ENCODE measurements at places on chromosomes 3 and 15.

DNA sequence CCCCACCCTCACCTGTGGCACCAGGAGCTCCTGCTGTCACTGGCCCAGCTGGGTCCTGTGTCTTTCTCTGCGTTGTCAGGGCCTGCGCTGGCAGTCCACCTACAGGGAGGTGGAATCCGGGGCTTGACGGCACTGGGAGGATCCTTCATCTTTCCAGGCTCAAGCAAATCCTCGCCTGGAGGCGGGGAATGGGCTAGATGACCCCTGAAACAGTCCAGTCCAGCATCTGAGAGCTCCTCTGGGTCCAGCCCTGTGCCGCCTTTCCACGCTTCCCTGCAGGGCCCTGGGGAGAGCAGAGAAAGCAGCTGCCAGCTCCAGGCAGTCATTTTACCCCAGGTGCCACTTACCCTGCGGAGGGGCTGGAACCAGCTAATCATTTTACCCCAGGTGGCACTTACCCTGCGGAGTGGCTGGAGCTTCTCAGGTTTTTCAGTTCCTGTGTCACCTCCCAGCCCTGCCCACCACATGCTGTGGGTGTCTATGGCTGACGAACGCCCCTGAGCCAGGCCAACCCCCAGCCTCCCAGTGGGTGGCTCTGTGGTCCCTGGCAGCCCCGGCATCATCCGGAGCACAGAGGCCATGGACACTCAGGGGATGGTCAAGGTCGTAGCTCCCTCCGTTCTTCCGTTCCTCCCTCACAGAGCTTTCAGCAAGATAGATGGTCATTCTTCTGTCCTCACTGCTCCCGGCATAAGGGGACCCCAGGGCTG is 17.9 kb upstream of the ADIPOQ start:
- DNase-seq: no peak

DNA sequence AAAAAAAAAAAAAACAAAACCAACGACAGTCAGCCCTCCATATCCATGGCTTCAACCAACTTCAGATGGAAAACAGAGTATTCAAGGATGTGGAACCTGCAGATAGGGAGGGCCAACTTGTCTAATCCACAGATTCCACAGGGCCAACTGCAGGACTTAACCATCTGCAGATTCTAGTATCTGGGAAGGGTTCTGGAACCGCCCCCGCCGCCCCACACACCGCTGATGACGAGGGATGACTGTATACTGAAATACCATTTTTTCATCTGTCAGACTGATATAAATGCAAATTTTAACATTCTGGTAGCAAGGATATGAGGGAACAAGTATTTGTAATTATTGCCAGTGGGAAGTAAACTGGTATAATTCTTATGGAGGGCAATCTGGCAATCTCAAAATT is 29.5 kb downstream of the ADPGK start:
- DNase-seq: no peak

GRCh38 chr3:112718967-112719366 is 78.0 kb upstream of the CCDC80 start:
- DNase-seq: no peak

DNA sequence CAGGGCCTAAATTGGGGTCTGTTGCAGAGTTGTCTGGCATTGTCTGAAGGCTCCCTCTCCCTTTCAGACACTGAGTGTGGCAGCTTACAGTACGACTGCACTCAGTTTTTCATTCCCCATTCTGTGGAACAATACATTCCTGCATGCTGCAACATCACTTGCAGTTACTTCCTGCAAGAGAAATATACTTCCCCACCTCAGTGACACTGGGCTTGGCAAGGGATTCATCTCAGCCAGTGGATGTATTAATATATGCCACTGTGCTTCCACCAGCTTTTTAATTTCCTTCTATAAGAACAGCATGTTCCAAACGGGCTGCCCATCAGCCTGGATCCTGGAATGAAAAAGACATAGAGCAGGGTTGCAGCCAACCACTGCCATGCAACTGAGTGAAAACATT is 23.1 kb downstream of the B3GALNT1 start:
- no peak for DNase-seq
